ENCODE measurements at places on chromosomes 6 and 20.

DNA sequence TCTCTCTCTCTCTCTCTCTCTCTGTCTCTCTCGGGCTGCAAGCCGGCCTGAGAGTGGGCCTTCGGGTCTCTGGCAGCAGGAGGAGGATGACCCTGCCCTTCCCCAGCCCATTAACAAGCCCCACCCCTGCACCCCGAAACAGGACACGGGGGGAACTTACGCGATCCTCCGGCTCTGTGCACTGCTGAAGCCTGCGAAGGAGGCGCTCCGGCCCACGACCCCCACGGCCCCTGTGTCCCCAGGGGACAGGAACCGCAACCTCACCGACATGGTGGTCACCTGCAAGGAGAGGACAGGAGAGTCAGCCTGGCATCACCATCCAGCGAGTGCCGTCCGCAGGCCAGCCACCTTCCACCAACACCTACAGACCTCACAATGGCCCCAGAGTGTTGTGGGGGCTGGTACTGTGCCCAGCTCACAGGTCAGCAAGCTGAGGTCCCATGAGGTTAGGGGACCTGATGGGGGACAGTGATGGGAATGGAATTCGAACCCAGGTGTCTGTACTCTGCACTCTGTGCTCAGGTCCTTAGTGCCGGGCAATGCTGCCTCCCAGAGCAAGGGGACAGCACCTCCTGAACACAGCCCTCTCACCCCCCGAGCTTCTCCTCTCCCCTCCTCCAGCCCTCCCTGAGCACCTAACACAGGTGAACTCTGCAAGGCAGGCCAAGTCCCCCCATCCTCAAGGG lies 60.6 kb downstream of the RIPOR3 start:
- no peak for DNase-seq

DNA sequence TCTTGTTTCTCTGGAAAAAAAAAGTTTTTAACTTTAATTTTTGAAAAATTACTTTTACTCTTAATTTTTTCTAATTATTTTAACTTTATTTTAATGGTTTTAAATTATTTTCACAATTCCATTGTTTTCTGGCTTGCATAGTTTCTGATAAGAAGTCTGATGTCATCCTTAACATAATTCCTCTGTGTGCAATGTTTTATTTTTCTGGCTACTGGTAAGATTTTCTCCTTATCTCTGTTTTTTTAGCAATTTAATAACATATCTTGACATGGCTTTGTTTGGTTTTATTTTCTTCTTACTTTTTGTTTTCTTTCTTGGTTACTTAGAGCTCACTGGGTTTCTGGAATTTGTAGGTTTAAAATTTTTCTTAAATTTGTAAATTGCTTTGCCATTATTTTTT lies 114.8 kb downstream of the TBXT start:
- no peak for DNase-seq

DNA sequence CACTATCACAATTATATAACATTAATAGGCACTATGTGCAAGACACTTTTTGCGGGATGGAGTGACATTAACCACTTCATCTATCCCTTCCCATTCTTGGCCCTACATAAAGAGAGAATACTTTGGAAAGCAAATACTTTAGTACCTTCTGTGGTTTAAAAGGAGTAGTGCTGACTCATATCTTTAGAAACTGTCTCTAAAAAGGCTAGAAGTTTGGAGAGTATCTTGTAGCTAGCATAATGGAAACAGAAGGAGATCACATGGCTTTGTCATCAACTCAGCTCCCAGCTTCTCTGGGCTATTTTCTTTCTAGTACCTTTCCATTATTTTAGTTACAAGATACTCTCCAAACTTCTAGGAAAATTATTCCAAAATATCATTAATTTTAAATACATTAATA lies 157.5 kb downstream of the ADGRG6 start:
- no peak for DNase-seq

- no peak for DNase-seq
Measured at GRCh38 chr6:139686308-139686707, 311.9 kb upstream of the CITED2 start.

DNA sequence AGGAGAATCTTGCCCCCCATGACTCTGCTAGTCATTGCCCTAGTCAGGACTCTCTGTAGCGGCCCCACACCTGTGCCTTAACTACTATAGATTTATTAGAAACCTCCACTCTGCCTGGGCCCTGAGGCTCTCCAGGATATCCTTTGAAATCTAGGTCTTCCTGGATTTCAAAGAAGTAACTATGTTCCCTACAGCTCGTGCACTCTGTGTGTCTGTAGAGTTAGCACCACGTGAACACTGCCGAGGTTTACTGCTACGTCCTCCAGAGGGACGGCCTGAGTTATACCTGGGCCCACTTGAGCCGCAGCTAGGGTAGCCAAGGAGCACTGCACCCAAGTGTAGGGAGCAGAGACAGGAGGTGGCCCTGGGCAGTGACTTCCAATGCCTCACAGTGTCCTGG lies 19.8 kb downstream of the GLP1R start:
- DNase-seq = no peak

DNA sequence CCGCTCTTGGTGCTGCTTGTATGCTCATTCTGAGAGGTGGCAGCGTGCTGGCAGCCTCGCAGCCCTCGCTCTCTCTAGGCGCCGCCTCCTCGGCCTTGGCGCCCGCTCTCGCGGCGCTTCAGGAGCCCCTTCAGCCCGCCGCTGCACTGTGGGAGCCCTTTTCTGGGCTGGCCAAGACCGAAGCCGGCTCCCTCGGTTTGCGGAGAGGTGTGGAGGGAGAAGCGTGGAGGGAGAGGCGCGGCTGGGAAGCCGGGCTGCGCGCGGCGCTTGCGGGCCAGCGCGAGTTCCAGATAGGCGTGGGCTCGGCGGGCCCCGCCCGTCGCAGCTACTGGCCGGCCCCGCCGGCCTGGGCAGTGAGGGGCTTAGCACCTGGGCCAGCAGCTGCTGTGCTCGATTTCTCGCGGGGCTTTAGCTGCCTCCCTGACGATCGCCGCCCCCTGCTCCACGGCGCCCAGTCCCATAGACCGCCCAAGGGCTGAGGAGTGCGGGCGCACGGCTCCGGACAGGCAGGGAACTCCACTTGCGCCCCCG lies 19.5 kb upstream of the FAM8A1 start:
- no peak for DNase-seq

GRCh38 chr6:149913085-149913484 lies 9.8 kb downstream of the RAET1G start:
- peak; percentile 34 for DNase-seq

DNA sequence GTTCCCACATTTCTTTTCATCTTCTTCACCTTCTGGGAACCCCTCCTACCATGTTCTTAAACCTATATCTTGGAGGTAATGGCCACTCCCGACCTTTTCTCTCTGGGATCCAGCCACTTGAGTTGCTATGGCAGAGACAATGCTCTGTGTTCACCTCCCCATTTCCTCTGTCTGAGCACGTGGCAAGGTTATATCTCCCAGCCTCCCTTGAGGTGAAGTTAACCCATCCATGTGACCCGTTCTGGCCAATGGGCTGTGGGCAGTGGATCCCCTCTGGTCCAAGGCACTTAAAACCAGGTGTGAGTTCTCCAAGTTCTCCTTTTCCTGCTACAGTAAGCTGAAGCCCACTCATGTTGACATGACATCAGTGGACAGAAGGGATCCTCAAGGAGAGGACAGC lies 261.4 kb downstream of the LRFN2 start:
- DNase-seq = no peak

DNA sequence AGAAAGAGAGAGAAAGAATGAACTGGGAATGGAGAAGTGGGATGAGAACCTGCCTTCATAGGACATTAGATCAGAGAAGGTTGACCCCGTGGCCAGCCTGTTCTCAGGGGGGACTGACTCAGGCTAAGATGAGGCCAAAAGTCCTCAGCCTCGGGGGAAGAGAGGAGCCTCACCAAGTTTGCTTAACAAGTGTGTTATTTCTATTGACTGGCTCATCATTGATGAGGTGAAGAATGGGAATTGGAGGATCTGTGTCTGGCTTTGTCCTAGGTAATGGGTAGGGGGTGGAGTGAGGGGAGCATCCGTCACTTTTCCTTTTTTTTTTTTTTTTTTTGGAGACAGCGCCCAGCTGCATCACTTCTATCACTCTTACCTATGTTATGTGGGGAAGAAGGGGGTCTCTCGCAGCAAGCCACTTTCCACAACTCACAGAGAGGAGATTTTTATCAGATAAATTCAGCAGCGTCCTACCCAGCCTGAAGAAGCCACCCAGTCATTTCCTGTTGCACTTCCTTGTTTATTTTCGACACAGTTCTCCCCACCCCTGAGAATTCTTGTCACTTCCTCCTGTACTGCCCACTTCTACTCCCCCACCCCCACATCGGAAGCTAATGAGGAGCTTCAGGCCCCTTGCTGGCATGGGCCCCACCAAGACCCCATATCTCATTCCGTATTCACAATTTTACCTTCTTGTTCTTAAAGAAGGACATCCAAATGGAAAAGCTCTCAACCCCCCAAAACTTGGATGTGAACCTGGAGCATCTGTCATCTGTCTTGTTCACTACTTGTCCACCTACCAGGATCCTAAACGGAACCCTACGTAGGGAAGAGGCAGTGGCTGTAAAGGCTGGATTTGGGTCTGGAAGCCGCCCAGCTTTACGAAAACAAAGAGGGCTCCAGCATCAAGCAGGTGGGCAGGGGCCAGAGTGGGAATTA lies 2.8 kb upstream of the RNASET2 start:
- DNase-seq = no peak

DNA sequence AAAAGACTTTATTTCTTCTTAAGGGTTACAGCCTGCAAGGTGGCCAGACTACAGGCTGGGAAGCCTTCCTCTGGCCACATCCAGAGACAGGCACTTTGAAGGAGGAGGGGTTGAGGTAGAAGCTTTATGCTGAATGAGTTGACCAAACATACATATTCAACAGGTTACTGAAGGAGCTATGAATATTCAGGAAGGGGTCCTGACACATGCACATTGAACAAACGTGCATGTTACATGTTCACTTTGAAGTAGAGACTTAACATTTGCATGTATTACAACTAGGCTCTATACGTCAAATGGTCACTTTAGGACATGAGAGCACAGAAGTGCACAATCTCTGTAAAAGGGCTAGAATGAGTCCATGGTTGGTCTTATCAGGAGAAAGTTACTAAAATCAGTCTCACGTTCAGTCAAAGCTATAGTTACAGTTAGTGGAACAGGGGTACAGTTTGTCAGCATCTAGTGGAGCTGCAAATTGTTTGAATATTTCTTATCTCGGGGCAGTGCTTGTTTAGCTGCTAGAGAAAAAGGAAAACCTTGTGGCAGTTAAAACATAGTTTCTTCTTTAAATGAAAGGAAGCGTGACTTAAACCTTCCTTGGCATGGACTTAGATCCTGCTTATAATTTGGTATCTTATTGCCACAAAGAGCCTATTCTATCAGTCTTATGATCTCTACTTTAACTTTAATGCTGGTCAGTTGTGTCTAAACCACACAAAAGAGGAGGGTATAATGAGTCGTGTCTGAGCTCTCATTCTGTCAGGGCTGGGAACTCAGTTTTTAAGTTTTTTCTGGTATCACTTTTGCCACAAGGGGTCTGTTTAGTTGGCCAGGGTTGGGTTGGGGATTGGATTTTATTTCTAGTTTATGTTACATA lies 4.6 kb upstream of the ZSCAN9 start:
- no peak for DNase-seq

DNA sequence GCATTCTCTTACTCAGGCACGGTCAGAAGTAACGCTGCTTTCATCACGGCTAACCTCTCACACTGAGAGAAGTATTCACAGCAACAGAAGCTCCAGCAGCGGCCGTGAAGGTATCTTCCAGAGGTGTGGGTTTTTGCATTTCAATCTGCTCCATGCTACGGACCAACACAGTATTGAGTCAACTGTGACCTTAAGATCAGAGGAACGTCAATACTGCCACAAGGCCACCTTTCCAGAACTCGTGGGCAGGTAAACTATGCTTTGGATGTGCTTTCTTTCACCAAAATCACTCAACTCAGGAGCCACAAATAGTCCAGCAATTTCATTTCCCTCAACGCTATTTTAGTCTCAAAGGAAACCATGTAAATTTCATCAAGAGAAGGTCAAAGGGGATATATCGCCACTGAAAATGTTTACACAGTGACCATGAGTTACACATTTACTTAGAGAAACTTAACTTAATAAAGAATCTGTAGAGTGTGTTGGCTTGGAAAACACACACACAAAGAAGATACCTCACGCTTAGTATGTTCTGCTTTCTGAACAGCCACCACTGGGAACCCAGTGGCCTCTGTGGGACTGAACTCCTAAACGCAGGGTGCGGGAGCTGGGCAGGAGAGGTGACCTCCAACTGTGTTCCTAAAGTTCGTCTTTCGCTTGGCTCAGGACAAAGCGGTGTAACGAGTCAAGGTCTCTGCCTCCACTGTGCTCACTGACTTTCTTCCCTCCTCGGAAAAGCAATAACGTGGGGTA lies 27.9 kb downstream of the TXNDC5 start:
- no peak for DNase-seq

DNA sequence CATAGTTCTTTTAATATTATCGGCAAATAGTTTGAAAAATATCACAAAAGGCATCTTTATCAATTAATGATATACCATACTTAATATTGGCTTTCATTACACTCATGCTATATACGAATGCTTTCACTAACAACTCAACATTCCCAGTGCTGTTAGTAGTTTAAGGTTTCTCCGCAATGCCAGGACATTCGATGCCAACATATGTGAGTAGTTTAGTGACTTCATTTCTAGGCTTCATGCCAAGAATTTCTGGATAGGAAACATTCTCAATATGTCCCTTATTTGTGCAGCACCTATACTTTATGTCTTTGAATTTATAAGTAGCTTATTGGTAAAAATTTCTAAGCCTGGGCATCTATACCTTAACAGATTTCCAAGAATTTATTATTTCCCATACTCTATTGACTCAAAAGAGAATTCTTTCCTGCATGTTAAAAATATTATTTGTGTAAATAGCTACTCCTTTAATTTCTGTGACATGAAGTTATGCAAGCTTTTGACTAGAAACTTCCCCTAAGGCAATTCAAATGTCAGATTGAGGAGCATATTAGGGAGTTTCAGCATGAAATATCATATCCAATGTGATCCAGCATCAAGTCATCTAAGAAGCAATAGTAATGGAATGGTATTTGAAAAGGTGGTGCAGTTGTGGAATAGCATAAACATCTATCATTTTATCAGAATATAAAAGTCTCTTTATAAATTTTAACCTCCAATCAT lies 236.0 kb upstream of the STXBP5 start:
- DNase-seq = no peak

DNA sequence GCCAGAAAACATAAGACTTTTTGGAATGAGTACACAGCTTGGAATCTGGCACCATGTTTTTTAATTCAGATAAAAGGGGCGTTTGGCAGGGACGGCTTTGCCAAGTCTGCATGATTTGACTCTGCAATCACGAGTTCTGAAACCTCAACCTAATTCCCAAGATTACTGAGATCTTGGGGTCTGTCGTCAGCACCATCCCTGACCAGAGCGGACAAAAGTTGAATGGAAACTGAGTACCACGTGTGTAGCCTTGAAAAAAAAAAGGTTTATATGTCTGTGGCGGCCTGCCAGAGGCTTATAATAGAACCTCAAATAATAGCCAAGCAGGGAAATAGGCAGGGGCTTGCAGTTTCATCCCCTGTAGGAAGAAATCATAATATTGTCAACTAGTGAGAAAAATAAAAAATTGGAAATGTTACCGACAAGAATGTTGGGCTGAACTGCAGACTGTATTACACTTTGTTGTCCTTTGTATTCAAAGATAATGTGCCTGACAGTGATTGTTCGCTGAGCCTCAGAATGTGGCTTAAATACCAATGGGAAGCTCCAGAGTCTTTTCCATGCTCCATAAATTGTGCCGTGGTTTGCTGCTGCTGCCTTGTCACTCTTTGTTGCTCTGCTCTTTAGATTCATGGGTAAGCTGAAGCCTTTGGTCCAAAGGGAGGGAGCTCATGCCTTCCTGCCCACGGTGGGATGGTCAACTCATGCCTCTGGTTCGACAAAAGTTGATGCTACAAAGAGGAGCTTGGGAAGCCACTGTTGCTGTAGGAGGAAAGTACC lies 118.8 kb upstream of the ARID1B start:
- no peak for DNase-seq
